ENCODE measurements at places on chromosomes 7 and 10. TPM values are rescaled to one million over a fixed set of nuclear protein-coding genes. Genes with fewer than 3 reads are reported as not detected.

GRCh38 chr10:557792-558328 lies 131.6 kb downstream of the DIP2C start:
- no peak overlapping the region for H3K4me3 ChIP-seq
- peaks cover 16% of the 10 kb centered on the region for H3K4me1 ChIP-seq
- H3K36me3 ChIP-seq: no peaks in the 10 kb centered on the region
- DNase-seq: no peak
- H3K27me3 ChIP-seq: no peaks in the 10 kb centered on the region

- no peaks in the 10 kb centered on the region for H3K27me3 ChIP-seq
- H3K36me3 ChIP-seq: no peaks in the 10 kb centered on the region
- H3K27ac ChIP-seq: no peak overlapping the region
- H3K4me3 ChIP-seq: peak overlapping the region; percentile 23
- H3K4me1 ChIP-seq: no peaks in the 10 kb centered on the region
Measured at GRCh38 chr10:7484456-7485243, 73.8 kb upstream of the SFMBT2 start.

GRCh38 chr10:43153901-43154300 lies 15.7 kb downstream of the CSGALNACT2 start:
- H3K4me3 ChIP-seq: no peak overlapping the region
- H3K4me1 ChIP-seq: peaks cover 29% of the 10 kb centered on the region
- no peak overlapping the region for H3K27ac ChIP-seq
- H3K27me3 ChIP-seq: no peaks in the 10 kb centered on the region

GRCh38 chr7:75958802-75959543 lies 35.4 kb downstream of the TMEM120A start:
- H3K4me3 ChIP-seq: no peak overlapping the region
- H3K4me1 ChIP-seq: peaks cover 19% of the 10 kb centered on the region
- no peaks in the 10 kb centered on the region for H3K27me3 ChIP-seq

DNA sequence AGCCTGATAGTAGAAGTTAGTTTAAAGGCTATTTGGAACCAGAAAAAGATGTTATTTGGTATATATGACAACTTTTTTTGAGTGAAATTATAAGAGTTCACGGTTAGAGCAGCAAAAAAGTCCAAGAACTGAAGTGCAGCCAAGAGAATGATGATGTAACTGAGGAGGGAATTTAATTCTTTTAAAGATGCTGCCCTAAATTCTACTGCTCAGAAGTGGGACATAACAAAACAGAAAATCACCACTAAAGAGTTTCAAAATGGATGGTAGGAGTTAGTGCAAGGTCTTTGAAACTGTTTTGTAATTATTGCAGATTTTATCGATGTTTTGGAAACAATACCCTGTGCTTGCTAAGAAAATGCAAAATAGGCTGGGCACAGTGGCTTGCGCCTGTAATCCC lies 6.5 kb downstream of the SAMD8 start:
- no peaks in the 10 kb centered on the region for H3K27me3 ChIP-seq
- H3K4me3 ChIP-seq: no peak overlapping the region
- H3K4me1 ChIP-seq: peaks cover 42% of the 10 kb centered on the region

GRCh38 chr7:43118313-43118712 lies 5.9 kb downstream of the HECW1 start:
- H3K27ac ChIP-seq: no peak overlapping the region
- no peaks in the 10 kb centered on the region for H3K27me3 ChIP-seq
- peaks cover 4% of the 10 kb centered on the region for H3K4me1 ChIP-seq

- no peak overlapping the region for H3K27ac ChIP-seq
- H3K4me3 ChIP-seq: no peak overlapping the region
- H3K27me3 ChIP-seq: no peaks in the 10 kb centered on the region
- H3K4me1 ChIP-seq: no peaks in the 10 kb centered on the region
Measured at GRCh38 chr10:113261161-113261560, 291.7 kb upstream of the HABP2 start.

GRCh38 chr7:157668884-157669767 lies 332.3 kb downstream of the DNAJB6 start:
- no peaks in the 10 kb centered on the region for H3K36me3 ChIP-seq
- no peak overlapping the region for H3K27ac ChIP-seq
- H3K4me3 ChIP-seq: no peak overlapping the region
- H3K27me3 ChIP-seq: no peaks in the 10 kb centered on the region
- DNase-seq: no peak
- H3K4me1 ChIP-seq: no peaks in the 10 kb centered on the region

DNA sequence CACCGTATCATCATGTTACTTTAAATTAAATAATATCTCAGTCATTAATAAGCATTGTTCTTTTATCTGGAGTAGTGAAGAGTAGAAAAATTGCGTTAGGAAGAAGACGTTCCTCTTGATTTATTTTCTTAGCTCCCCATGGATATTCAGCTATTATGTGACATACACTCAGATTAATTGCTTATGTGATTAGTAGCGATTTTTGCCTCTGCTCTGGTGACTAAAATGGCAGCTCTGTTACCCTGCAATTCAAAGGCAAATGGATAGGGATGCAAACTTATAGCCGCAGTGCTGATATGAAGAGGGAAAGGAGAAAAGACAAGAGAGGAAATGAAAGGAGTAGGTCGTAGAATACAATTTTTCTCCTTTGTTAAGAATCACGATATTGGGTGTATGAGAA lies 188.4 kb upstream of the MALRD1 start:
- H3K27ac ChIP-seq: no peak overlapping the region
- no peaks in the 10 kb centered on the region for H3K36me3 ChIP-seq
- DNase-seq: no peak
- H3K4me3 ChIP-seq: no peak overlapping the region
- H3K27me3 ChIP-seq: no peaks in the 10 kb centered on the region

GRCh38 chr7:111101856-111102646 lies 11.1 kb downstream of the LRRN3 start:
- H3K27me3 ChIP-seq: no peaks in the 10 kb centered on the region
- H3K27ac ChIP-seq: no peak overlapping the region
- H3K4me1 ChIP-seq: no peaks in the 10 kb centered on the region
- no peaks in the 10 kb centered on the region for H3K36me3 ChIP-seq
- no peak for DNase-seq

DNA sequence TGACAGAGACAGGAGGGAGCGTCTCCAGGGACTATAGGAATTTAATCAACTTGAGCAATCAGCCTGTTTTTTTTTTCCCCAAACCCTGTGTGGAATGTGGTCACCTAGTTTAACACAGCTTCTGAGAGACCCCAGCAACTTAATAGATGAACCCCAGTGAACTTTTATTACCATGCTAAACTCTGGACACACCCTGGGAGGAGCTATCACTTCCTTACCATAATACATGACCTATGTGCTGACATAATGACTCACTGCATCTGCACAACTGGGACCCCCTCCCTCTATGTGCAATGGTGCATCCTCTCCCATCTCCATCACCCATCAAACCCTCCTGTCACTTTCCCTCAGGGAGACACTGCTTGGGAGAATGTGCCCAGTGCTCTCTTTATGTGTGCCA lies 83.7 kb downstream of the EPC1 start:
- H3K4me3 ChIP-seq: no peak overlapping the region
- no peak overlapping the region for H3K27ac ChIP-seq
- H3K4me1 ChIP-seq: peaks cover 14% of the 10 kb centered on the region
- no peaks in the 10 kb centered on the region for H3K27me3 ChIP-seq
- DNase-seq: no peak

GRCh38 chr7:17040716-17041115 lies 158.9 kb upstream of the AGR3 start:
- DNase-seq: no peak
- no peaks in the 10 kb centered on the region for H3K36me3 ChIP-seq
- H3K4me3 ChIP-seq: no peak overlapping the region
- H3K4me1 ChIP-seq: peaks cover 18% of the 10 kb centered on the region

- H3K4me1 ChIP-seq: no peaks in the 10 kb centered on the region
- DNase-seq: no peak
- no peaks in the 10 kb centered on the region for H3K36me3 ChIP-seq
- no peak overlapping the region for H3K4me3 ChIP-seq
- no peaks in the 10 kb centered on the region for H3K27me3 ChIP-seq
- H3K27ac ChIP-seq: no peak overlapping the region
Measured at GRCh38 chr10:116029826-116030225, 243.2 kb downstream of the GFRA1 start.

DNA sequence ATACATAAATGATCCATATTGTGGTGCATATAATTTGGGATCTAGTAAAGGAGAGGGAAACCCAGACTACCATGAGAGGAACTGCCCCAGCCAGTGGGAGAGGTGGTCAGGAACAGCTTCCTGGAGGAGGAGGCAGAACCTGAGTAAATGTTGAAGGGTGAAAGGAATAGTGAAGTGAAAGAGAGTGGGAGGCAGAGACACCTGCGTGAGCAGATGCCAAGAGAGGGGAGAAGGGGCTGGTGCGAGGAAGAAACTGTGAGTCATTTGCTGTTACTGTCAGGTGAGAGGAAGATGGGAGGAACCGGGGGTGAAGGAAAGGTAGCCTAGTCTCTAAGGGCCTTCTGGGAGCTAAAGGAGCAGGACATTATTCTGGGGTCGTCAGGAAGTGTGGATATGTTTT lies 294.8 kb downstream of the GRID1 start:
- no peaks in the 10 kb centered on the region for H3K4me1 ChIP-seq
- no peaks in the 10 kb centered on the region for H3K27me3 ChIP-seq
- H3K36me3 ChIP-seq: no peaks in the 10 kb centered on the region
- no peak overlapping the region for H3K4me3 ChIP-seq
- no peak overlapping the region for H3K27ac ChIP-seq
- no peak for DNase-seq

DNA sequence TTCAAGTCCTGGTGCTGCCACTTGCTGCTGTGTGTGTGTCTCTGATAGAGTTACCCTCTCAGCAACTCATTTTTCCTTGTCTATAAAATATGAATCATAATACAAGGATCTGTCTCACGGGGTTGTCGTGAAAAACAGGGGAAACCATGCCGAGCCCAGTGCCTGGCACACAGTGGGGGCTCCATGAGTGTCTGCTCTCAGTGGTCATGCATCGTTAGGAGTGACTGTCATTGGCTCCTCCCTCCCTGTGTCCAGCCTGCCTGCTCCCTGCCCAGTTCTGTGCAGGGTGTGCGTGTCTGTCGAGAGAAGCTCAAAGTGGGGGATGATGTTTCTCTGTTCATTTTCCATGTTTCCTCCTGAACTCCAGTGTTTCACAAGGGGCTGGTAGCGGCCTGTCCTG lies 83.6 kb upstream of the LRRC4 start:
- H3K36me3 ChIP-seq: no peaks in the 10 kb centered on the region
- H3K27me3 ChIP-seq: no peaks in the 10 kb centered on the region
- DNase-seq: no peak
- H3K4me3 ChIP-seq: no peak overlapping the region

DNA sequence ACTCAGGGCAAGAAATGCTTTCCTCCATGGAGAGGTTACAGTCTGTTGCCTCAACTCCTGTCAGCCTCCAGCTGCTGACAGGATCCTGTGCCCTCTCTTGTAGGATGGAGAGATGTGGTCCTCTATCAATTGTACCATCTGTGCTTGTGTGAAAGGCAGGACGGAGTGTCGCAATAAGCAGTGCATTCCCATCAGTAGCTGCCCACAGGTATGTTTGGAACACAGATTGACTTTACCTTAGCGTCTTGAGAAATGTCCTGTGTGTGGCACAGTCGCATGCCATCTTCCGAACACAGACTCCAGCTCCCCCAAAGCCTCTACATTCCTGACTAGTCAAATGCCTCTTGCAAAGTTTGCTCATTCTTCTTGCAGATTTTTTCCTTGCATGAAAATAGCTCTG lies 152.6 kb downstream of the BMPER start:
- no peaks in the 10 kb centered on the region for H3K27me3 ChIP-seq
- DNase-seq: no peak
- H3K27ac ChIP-seq: no peak overlapping the region
- no peak overlapping the region for H3K4me3 ChIP-seq
- no peaks in the 10 kb centered on the region for H3K4me1 ChIP-seq

DNA sequence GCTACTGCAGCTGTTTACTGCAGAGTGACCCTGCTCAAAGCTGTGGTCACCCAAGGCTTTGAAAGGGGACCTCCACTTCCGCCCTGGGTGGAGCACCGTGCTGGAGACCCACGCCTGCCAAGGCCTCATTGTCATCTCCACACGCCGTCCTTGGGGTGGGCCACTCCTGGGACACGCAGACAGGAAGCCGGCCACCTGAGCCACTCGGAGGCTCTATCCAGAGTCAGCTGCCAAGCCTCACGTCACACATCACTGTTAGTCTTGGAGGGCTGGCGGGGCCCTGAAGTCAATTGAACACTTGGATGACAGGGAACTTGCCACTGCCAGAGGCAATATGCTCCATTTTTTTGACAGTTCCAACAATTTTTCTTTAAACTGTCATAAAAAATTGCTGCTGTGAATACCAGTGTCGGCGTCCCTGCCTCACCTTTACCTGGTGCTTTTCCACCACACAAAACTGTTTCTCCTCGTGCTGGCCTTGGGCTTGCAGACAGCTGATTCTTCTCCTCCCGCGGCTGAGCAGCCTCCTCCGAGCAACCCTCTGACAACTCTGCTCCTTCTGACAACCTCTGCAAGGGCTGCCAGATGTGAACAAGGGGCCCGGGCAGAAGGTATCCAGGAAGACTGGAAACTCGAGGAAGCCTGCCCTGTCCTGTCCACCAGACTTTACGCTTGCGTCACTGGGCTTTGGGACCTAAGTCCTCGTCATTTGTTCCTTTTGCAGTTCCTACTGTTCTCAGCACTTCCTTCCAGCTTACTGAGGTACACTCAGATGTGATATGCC lies 81.9 kb downstream of the EGFR start:
- peak overlapping the region; percentile 48 for H3K27ac ChIP-seq
- no peaks in the 10 kb centered on the region for H3K36me3 ChIP-seq
- H3K4me1 ChIP-seq: peaks cover 21% of the 10 kb centered on the region
- H3K4me3 ChIP-seq: peak overlapping the region; percentile 46
- DNase-seq: peak; percentile 70
- no peaks in the 10 kb centered on the region for H3K27me3 ChIP-seq

DNA sequence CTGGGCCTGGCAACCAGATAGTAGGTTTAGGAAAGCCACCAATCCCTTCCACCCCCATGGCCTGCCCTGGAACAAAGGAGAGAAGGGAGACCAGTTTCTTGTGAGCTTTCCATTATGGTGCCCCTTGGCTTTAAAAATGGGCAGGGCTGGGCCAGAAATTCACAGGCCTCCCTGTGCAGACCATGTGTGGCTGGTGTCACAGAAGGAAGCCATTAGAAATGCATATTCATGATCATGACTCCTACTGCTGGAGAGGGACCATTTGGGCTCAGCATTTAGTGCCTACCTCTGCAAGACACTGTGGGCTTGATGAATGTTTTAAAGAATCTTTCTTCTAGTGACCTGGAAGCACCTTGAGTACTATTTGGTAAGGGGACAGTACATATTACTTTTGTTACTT lies 108.3 kb downstream of the HECW1 start:
- no peak overlapping the region for H3K4me3 ChIP-seq
- H3K4me1 ChIP-seq: no peaks in the 10 kb centered on the region
- H3K27me3 ChIP-seq: no peaks in the 10 kb centered on the region
- no peaks in the 10 kb centered on the region for H3K36me3 ChIP-seq
- no peak for DNase-seq
- H3K27ac ChIP-seq: no peak overlapping the region

Gene IGF2BP3
- 0.27 TPM for total RNA-seq

Gene AKR1C3
- total RNA-seq: 77.4 TPM

Gene LRRN3
- 3.0 TPM for total RNA-seq

Gene VSTM4
- total RNA-seq: 24.4 TPM
